ENCODE measurements at places on chromosomes 13 and 19.

DNA sequence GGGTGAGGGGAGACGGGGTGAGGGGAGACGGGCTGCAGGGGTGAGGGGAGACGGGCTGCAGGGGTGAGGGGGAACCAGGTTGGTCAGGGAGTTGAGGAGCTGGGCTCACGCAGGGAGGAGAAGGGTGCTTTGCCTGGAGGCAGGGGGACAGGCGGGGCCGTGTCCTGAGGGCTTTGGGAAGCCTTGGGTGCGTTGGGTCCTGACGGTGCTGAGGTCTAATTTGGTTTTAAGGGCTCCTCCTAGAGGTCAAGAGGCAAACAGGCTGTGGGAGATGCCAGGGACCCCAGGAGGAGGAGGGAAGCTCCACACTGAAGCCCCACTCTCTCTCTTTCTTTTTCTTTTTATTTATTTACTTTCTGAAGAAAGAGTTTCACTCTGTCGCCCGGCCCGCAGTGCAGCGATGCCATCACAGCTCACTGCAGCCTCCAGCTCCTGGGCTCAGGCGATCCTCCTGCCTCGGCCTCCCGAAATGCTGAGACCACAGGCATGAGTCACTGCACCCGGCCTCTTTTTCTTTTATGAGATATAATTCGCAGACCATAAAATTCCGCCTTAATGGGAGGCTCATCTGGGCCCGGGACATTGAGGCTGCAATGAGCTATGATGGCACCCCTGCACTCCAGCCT, 9.3 kb upstream of the MISP start:
- no peak for DNase-seq

DNA sequence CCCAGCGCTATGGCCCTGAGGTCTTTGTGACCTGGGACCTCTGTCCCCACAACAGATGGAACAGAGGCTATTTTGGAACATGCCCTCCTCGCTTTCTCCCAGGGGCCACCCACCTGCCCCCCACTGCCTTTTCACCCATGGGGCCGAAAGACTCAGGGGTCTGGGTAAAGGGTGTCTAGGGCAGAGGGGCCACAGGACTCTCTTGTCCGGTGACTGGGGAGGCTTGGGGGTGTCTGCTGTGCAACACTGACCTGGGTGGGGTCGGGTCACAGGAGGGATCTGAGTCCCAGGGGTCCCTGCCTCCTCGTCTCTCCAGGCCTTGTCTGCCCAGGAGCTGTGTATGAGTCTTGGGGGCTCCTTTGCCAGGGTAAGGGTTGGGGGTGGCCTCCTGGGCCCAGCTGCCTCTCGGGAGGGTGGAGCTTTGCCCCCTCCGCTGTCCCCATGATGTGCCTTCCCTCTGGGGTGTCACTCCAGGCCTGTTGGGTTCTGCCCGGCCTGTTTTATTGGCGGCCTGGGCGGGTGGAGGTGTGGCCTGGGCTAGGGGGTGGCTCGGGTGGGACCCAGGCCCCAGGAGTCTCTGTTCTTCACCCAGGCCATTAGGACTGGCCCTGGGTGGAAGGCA, 2.1 kb downstream of the ARID3A start:
- no peak for DNase-seq

DNA sequence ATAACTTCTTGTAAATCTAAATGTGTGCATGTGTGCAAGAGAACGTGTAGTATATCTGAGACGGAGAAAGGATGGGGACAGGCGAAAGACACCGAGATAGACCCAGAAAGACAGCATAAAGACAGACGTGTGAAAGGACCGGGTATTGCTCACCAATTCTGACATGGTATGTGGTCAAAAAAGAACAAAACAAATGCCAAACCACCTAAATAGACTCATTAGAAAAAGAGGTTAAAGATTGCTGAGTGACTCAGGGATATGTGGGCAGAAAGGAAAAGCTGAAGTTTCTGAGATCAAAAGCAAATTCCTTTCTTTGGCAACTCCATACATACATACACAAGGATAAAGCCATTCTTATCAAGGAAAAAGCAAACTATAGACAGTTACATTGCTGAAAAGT, 179.7 kb upstream of the TSC22D1 start:
- DNase-seq, result no peak

GRCh38 chr19:14175351-14175792, 30.6 kb downstream of the ADGRL1 start:
- DNase-seq, result no peak

DNA sequence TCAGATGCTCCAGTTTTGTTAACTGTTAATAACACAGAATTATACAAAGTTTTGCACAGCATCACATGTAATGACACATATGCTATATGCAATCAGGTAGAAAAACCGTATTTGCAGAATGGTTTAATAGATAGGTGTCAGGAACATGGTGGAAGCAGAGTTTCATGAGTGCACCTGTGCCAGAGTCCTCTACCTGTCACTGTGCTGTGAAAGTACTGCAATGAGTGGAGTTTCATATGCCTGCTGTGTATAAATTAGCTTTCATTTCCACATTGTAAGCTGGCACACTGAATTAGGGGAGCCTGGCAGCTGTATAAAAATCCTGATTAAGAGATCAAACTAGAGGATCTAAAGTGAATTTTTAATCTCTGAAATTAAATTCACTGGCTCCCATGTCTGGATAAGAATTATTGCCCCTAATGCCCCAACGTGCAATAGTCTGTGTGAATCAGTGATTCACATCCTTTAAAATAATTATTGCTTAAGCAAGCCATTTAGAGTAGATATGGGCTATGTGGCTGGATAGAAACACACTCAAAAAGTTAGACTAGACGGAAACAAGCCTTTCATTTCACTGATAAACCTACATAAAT, 8.5 kb upstream of the EEF1AKMT1 start:
- DNase-seq, result no peak

GRCh38 chr19:42378225-42379215, 11.6 kb downstream of the CNFN start:
- DNase-seq, result no peak

GRCh38 chr13:73983109-73983508, 151.1 kb downstream of the KLF12 start:
- DNase-seq, result no peak

- no peak for DNase-seq
These were observed 26.2 kb upstream of the WDFY2 start for GRCh38 chr13:51557875-51558612.

DNA sequence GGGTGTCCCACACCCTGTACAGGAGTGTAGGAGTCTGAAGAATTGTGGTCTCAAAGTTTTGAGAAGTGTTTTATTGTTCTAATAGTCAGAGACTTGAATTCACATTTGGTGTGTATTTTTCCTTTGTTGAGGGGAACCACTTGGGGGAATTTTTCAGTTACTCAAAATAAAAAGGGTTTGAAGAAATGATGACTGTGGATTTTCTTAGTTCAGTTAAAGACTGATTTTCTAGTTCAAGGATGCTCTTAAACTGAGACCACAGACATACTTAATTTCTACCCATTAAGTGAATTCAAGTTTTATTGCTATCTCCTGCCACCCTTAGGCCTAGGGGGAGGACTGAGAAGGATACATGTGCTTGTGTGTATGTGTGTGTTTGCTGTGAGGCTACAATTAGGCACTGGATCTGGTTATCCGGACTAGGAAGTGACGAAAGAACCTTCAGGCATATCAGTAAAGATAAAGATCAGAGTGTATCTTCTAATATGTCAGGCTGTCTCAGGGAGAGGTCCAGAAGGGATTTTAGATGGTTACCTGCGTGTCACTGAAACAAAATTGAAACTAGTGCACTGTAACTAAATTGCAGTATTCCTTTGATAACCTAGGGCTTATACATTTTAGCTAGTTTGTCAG, 234.9 kb upstream of the DACH1 start:
- DNase-seq, result no peak

- DNase-seq, result peak; percentile 87
These were observed at the start of gene GNG7 for GRCh38 chr19:2702170-2703076. Gene GNG7 (minus strand): TSS chr19:2702694. CDS start chr19:2520688, 182,006 bp downstream.

DNA sequence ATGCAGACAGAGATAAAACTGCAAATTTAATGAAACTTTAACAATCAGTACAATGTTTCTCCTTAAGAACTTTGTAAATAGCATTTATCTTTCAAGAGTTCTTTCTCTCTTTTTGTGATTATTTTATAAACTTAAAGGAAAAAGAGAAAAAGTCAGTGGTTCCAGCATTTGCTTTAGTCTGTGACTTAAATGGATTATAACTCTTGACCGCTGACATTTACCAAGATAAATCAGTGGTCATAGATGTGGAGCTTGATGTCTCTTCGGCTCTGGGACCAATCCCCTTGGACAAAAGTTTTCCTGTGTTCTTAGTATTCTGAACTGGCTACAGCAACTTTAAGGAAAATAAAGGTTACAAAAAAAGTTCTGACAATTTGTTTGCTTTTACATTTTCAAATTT, 162.6 kb downstream of the TM9SF2 start:
- DNase-seq, result no peak

- no peak for DNase-seq
These were observed 311.4 kb upstream of the MAB21L1 start for GRCh38 chr13:35787937-35788336.

- no peak for DNase-seq
These were observed 46.8 kb downstream of the VAV1 start for GRCh38 chr19:6819323-6819722.

GRCh38 chr19:58558623-58559274, 338 bp upstream of the UBE2M start:
- DNase-seq, result peak; percentile 99

DNA sequence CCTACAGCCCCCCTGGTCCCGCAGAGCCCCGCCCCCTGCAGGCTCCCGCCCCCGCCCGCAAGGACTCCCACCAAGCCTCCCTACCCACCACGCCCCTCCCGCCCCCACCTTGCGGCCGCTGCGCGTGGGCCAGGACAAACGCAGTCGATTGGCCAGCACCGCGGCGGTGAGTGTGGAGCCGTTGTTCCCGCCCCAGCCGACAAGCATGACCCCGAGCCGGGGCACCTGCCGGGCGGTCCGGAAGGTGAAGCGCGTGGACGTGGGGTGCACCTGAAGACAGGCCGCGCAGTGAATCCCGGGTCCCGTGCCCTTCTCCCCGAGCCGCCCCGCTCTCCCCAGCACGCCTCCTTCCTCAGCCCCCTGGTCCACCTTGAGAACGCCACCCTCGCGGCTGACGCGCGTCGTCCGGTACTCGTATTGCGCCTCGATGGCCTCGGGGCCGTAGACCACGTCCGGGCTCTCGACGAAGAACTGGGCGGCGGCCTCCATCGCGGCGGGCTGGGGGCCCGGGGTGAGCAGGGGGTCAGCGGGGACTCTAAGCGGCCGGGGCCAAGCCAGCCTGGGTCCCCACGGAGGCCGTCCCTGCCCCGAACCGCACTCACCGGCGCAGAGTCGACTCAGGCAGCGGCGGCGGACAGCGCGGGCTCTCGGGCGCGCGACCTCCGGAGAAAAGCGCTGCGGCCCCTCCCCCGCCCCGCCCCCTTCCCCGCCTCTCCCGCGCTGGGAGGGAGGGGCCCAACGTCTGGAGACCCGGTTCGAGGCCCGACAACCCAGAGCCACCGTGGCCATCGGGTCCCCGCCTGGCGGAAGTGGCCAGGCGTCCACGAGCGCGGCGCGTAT, at the start of gene ISYNA1:
TSS of gene ISYNA1 (minus strand) at position 643 of the 840 bp plus-strand sequence. CDS start at position 489, 154 bp downstream.
- DNase-seq, result no peak

GRCh38 chr13:74449811-74450524, 315.8 kb upstream of the KLF12 start:
- DNase-seq, result no peak

- no peak for DNase-seq
These were observed 11.6 kb upstream of the ZNF431 start for GRCh38 chr19:21130097-21130775.

- DNase-seq, result no peak
These were observed 2.2 kb downstream of the PALM3 start for GRCh38 chr19:14059652-14060155.

DNA sequence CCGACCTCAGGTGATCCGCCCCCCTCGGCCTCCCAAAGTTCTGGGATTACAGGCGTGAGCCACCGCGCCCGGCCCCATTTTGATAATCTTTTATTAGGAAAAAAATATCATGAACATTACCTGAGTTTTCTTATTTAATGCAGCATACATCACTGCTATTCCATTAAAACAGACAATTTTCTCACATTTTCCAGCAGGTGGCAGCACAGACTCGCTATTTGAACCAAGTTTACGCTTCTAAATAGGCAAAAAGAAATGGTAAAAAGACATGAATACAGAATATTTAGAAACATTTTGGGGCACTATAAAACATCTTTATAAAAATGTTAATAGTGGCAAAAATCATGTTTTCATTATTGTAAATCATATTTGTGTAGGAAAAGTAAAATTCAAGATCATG, 903.1 kb downstream of the SLITRK6 start:
- DNase-seq, result no peak

DNA sequence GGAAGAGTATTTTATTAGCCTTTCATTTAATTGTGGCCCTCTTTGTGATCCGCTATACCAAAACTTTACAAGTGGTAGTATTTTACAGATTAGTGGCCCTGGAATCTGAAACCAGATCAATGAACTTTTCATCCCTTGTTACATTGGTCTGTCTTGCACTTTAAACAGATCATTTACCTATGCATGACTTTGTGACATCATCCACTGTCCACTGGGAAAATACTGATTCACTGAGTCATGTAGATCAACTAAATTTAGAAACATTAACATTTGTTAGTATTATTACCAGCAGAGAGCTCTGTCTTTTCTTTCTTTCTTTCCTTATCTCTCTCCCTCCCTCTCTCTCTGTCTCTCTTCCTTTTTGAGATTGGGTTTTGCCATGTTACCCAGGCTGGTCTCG, 17.5 kb downstream of the PCDH8 start:
- DNase-seq, result no peak

DNA sequence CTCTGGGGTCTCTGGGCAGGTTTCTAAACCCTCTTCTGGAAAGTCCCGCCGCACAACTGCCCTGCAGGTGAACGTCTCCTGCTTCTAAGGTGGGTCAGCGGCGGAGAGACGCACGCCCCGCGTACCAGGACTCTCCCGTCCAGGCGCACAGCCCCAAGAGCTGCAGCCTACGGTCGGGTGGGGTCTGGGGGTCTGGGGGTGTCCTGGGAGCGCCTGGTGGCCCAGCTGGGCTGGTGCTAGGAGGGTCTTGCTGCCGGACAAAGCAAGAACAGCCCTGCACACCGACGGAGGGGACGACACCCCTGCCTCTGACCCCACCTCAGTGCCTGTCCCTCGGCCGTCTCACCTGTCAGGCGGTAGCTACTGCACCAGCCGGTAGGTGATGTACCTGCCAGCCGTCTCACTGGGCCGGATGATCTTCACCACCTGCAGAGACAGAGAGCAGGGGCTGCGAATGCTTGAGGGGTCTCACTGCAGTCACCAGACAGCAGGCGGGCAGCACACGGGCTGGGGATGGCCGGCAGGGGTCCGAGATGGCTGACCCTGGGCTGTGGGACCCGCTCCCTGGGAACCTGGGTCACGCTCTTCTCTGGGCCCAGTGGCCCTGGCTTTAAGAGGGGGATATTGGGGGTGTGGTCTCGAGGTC, 5.9 kb downstream of the POLR2E start:
- no peak for DNase-seq

DNA sequence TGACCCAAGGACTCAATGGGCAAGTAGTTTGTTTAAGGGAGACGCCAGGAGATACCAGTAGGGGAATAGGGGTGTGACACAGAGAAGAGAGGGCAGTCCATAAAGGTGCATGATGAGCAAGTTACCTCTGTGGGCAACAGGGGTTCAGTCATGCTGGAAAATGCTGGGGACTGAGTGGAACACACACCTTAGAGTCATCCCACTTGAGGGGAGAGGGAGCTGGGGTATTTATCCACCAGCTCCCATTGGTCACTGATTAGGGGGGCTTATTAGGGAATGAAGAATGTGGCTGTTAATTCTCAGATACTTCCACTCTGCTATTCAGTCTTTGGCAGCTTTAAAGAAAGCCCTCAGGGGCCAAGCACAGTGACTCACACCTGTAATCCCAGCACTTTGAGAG, 67.5 kb upstream of the MRI1 start:
- DNase-seq, result no peak

- DNase-seq, result no peak
These were observed 20.7 kb downstream of the SAMD4B start for GRCh38 chr19:39362682-39363657.

- no peak for DNase-seq
These were observed 62.4 kb upstream of the XPO4 start for GRCh38 chr13:20964904-20965303.
